ENCODE measurements at places on chromosomes 2 and 18. TPM values are rescaled to one million over a fixed set of nuclear protein-coding genes. Genes with fewer than 3 reads are reported as not detected.

DNA sequence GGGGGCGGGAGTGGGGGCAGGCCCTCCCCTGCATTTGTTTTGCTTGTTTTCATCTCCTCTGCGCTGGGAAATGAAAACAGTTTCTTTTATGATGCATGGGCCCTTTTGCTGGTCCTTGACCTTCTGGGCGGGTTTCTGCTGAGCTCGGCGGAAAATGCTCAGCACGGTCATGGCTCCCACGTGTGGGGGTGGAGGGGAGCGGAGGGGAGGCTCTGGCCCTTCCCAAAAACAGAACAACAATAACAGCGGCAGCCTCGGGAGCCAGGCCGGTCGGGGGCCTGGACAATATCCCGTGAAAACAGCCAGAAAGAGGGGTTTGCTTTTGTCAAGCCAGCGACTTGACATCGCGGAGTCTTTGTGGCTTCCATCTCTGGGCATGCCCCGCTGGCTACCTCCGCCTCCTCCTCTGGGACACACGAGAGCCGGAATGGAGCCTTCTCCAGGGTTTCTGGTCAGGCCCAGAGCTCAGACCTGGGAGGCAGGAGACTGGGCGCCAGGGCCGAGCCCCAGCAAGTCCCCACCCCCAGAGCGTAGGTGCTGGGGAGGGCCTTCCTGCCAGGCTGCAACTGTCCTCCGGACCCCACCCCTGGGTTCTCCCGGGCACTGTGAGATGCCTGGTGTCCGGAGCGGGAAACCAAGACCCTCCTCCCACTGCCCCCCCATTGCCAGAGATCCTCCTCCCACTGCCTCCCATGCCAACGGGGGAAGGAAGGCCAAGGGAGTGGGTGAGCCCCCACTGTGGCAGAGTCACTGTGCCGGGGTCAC, 35.9 kb upstream of the SNED1 start:
- peak; percentile 94 for DNase-seq

GRCh38 chr2:71358931-71359671, 27.5 kb downstream of the ZNF638 start:
- no peak for DNase-seq

GRCh38 chr18:49459404-49460171, 857 bp downstream of the DYM start:
- no peak for DNase-seq

DNA sequence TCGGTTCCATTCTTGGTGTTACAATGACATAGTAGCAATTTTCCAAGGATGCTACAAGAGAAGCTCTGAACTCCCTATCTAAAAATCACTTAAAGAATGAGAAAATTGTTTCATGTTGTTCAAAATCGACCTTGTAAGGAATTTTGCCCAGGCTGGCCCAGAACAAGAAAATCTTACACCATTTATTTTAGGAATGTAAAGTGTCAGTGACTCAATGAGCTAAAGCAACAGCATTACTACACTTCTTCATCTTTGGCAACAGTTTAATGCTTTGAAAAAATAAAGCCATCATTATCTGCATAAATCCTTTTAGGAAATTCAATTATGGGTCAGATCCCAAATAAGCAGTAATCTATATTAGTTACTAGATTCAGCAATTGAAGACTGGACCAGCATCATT, 38.6 kb downstream of the SLC25A12 start:
- no peak for DNase-seq

- DNase-seq, result no peak
Observed at GRCh38 chr2:65198737-65199136, 28.9 kb upstream of the ACTR2 start.

GRCh38 chr18:31301201-31301655, 16.7 kb upstream of the DSG1 start:
- no peak for DNase-seq

GRCh38 chr2:37698931-37699481, 27.6 kb upstream of the CDC42EP3 start:
- no peak for DNase-seq

GRCh38 chr18:25230658-25231326, 121.2 kb downstream of the ZNF521 start:
- peak; percentile 83 for DNase-seq

DNA sequence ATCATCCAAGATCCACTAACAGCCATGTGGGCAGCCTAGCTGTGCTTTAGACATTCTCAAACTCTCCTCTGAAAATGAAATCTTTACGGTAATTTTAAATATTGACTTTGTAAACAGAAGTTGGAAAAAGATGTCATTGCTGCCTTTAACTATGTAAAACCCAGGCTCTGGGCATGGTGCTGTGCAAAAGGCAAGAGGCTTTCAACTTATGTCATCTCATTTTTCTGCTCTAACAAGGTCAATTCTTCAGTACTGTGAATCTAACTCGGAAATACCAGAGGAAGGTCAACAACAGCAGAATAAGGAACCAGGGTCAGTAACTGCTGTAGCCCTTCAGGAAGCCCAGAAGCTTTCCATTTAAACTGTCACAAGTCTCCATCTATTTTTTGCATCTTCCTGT, 37.0 kb upstream of the MPP4 start:
- no peak for DNase-seq

- DNase-seq, result no peak
Observed at GRCh38 chr2:47867205-47867604, 39.1 kb downstream of the FBXO11 start.

GRCh38 chr18:21662581-21662980, 42.0 kb downstream of the ABHD3 start:
- no peak for DNase-seq

GRCh38 chr2:134232868-134233727, 20.8 kb upstream of the MGAT5 start:
- DNase-seq, result no peak

- DNase-seq, result no peak
Observed at GRCh38 chr2:175884697-175885393, 117.2 kb downstream of the LNPK start.

DNA sequence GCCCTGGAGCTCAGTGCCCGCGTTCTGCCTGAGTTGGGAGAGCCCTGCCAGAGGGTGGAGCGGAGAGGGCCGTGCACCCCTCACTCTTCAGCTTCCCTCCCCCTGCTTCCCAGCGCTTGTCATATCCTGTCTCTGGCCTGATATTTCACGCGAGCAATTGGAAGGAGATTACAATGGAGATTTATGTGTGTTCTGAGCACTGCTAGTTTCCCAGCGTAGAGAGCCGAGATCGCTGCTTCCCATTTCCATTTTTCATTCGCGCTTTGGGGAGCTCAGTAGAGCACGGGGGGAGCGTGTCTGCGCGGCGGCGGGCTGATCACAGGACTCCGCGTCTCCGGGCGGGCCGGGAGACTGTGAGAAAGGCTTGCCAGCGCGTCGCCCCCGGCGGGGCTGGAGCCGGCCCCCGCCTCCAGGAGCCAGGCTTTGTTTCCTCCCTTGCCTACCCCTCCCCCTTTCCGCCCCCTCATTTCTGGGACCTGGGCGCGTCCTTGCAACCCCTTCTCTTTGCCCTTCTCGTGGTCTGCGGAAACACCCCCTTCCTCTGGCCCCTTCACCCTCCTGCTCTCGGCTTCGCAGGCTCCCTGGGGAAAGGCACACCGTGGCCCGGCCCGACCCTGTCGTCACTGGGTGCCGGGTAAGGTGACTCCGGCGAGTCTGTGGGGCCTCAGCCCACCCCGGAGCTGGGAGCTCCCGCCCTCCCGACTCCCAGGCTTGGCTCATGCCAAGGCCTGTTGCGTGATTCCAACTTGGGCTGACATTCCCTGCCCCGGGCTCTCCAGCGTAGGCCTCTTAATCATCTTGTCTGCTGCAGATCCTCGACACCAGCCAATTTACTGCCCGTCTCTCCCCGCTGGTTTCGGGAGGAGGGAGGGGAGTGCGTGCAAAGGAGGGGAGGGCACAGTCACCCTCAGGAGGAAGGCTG, 5.8 kb downstream of the DLX2 start:
- DNase-seq, result no peak

DNA sequence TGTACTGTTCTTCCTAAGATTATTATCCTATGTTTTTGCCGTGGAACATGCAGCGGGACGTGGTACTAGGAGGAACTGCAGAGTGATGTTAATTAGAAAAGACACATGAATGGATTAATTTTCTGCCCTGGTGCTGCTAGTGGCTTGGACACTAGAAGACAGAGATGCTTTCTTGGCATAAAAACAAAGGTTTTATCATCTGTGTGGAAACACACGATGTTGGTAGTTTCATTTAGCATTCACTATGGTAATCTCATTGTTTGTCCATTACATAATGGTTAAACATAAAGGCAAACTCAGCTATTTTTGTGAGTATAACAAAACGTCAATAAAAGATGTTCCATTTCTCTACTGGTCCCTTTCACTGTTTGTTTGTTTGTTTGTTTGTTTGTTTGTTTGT, 22.8 kb downstream of the COL6A3 start:
- no peak for DNase-seq

DNA sequence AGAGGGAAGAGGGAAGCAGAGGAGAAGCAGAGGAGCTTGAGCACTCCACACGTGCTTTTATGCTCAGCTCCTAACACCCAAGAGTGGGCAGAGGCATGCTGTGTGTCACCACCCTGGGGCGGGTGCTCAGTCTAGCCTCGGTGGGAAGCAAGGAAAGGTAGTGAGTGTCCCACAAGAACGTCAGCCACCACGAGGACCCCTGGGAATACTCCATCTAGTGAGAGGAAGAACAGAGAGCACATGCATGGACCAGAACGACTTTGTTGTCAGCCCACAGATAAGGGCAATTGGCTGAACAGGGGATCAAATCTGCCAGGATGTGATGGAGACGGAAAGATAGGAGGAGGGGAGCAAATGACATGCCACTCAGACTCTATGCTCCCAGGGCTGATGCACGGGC, 83.4 kb downstream of the XDH start:
- no peak for DNase-seq

GRCh38 chr2:669323-669722, 7.9 kb downstream of the TMEM18 start:
- DNase-seq, result no peak

GRCh38 chr2:145931781-145932395, 1412.0 kb upstream of the ZEB2 start:
- DNase-seq, result no peak

- DNase-seq, result no peak
Observed at GRCh38 chr2:159774370-159774990, 23.5 kb downstream of the CD302 start.

DNA sequence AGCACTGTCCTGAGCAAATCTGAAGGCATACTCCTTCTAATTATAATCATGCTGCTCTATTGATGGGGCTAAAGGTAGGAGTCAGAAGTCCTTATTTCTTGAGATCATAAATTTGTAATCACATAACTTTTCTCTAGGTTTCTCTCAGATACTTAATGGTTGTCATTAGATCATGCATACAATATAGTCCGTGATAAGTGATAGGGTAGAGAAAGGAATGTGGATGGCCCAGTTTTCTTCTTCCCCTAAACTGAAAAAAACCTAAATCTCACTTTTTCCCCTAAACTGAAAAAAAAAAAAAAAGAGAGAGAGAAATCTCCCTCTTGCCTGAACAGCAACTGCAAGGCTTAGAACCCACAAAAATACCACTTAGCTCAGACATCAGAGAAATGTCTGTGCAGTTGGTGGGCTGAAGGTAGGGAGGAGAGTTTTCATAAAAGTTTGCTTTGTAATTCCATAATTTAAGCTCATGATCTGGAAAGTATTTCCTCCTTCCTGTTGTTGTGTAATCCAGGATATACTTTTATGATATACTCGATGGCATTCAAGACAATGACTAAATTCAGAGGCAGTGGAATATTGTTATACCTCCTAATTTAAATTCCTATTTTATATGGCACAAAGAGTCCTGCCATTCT, 79.3 kb upstream of the ITPRID2 start:
- no peak for DNase-seq

DNA sequence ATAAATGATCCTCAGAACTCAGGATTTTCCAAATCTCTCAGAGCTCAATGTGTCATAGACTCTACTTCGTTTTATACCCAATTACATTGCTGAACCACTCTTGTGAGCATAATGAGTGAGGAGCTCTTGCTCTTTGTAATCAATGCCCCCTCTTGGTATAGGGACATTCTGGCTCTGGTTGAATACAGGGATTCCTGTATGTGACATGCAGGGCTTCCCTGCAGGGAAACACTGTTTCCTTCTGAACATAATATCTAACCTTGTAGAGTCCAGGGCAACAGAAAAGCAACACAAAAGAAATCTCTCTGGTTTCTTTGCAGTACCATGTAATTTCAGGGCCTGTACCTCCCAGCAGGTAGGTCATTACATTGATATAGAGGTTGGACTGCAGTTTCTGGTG, 101.5 kb downstream of the CPS1 start:
- DNase-seq, result no peak

The NCKAP1 gene
- 66.3 TPM for polyA plus RNA-seq

The TMEM198 gene
- 0.62 TPM for polyA plus RNA-seq

The SYT4 gene
- polyA plus RNA-seq, result 0.25 TPM

The HS1BP3 gene
- polyA plus RNA-seq, result 12.0 TPM

The CREB1 gene
- 31.8 TPM for polyA plus RNA-seq

The ECEL1 gene
- 41.9 TPM for polyA plus RNA-seq

The ALPP gene
- not detected for polyA plus RNA-seq

The SNTG2 gene
- polyA plus RNA-seq, result 0.17 TPM

The MDH1B gene
- 1.5 TPM for polyA plus RNA-seq

The ANO7 gene
- 0.87 TPM for polyA plus RNA-seq

The RRM2 gene
- polyA plus RNA-seq, result 0.51 TPM

The SIX3 gene
- not detected for polyA plus RNA-seq

The TEKT4 gene
- not detected for polyA plus RNA-seq

The IL37 gene
- polyA plus RNA-seq, result not detected

The QPCT gene
- 17.7 TPM for polyA plus RNA-seq

Data from ovary (tissue), 10 donors.